Panc1 (cell line): ENCODE measurements at places on chromosomes 2 and 18. TPM values are rescaled to one million over a fixed set of nuclear protein-coding genes. Genes with fewer than 3 reads are reported as not detected.

EHD3 gene
- 2.6 TPM for total RNA-seq

LYG2 gene
- total RNA-seq, result not detected

DNA sequence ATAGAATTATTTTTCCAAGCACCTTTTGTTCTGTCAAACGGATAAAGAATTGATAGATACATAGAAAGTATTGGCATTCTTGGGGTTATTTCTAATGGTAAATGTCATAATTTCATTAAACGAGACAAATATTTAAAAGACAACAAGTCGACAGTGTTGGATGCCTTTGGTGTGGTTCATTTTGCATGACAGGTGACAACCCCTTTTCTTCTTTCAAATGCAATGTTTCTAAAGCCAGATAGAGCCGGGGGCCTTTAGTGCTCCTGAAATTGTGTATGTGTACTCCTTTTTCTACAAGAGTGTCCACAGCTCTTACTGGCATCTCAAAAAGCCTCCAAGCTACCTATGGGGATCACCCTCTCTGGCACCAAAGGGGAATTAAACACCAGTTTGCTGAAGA is 350.8 kb upstream of the ID2 start:
- no peak for DNase-seq

GRCh38 chr2:237600205-237600846 is 9.8 kb upstream of the RAB17 start:
- DNase-seq, result no peak

DNA sequence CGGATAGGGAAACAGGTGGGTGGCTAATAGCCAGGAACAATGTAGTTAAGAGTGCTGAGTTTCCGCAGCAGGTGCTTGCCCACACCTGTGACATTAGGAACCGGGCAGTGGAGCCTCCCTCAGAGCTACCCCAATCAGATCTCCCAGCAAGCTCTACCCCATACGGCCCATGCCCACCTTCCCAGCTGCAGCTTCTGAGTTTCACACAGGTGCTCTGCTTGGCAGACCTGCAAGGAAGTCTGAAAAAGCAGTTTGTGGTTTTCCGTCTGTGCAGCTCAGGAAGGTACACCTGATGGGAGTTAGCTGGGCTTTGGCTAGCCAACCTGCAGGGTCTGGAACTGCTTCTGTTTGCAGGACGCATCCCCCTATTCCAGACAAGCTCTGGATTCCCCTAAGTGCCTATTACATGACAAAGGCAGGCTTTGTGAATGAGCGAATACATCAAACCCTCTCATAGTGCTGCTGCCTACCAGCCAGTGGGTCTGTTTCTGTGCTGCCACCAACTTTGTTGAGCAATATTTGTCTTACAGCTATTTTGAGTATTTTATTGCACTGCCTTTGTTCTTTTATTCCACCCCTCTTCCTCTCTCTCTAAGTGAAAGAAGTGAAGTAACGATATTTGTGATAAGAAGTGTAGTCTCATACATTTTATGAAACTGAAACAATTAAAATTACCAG is 24.7 kb upstream of the CEP68 start:
- no peak for DNase-seq
